Pulmonary artery endothelial cell (primary cell): ENCODE measurements at places on chromosomes 1 and 21. TPM values are rescaled to one million over a fixed set of nuclear protein-coding genes. Genes with fewer than 3 reads are reported as not detected.

Gene PADI2
- total RNA-seq: not detected in 2 replicates

- DNase-seq: no peak
These were observed 5.8 kb downstream of the MAGI3 start for GRCh38 chr1:113396102-113396501.

Gene GJB5
- total RNA-seq: not detected in 2 replicates

GRCh38 chr1:209513226-209513625 lies 70.3 kb upstream of the CAMK1G start:
- no peak for DNase-seq

GRCh38 chr1:38777464-38777957 lies 82.1 kb downstream of the RRAGC start:
- DNase-seq: no peak

DNA sequence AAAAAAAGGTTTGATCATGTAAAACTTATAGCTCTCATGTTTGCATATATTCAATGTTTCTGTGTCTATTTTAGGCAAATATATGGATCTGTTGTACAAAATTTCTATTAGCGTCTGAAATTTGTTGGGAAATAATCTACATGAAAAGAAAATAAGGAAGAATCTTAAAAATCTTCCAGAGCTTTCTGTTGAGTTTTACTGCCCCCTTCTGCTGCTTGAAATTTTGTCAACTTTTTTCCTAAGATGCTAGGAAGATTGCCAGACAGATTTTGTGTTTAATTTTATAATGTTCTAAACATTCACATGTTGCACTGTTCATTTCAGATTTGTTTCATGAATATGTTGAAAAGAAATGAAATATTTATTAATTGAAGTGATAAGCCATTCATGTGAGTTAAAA lies 2.5 kb upstream of the PTGS2 start:
- DNase-seq: no peak

DNA sequence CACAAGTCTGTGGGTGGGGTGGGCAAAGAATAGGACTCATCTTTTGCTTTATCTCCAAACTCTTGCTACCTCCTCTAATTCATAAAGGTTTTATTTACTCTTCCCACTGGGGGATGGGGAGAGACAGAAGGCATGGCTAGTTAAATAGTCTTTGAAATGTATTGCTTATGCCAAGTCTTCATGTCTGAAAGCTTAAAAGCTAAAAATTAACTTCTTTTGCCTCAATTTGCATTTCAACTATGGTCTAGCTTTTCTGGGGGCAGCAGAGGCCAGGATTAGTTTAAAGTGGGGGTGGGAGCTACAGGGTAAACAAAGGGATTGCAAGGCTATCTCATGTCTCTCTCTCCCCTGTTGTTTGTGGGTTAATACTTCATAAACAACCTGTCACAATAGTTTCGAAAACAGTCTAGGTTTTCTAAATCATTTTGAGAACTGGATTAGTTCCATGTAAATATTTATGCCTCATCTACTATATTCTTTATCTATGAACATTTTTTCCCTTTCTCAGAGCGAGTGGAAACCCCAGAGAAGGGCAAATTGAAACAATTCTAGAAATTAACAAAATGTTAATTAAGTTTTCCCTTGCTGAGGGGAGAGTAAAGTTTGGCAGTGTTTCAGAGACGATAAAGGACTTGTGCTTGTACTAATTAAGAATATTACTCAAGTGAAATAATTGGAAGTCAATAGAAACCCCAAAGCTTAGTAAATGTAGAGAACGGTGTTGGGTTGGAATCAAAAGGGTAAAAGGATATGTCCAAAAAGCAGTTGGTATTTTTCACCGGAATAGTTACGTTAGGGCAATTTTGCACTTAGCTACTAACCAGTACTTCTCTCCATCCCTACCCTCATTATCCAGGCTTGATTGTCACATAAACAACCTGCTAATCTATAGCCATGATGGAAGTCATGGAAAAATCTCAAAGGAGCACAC lies 182.2 kb downstream of the GIPC2 start:
- DNase-seq: no peak
